ENCODE measurements at places on chromosomes 2 and 18.

DNA sequence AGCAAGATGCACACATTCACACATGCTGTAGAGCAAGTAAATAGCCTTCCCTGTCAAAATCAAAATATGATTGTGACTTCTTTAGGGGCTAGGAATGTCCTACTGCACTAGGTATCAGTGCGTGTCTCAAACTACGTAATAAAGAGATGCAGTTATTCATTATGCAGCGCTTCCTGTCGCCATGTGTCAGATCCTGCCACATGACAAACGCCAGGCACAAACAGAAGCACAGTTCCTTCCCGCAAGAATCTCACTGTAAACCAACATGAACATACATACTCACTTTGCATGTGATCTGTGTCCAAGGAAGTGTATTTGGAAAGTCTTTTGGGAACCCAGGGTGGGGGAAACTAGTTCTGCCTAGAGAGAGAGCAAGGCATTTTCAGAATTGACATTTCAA is 599.9 kb downstream of the RNF144A start:
- DNase-seq = no peak

DNA sequence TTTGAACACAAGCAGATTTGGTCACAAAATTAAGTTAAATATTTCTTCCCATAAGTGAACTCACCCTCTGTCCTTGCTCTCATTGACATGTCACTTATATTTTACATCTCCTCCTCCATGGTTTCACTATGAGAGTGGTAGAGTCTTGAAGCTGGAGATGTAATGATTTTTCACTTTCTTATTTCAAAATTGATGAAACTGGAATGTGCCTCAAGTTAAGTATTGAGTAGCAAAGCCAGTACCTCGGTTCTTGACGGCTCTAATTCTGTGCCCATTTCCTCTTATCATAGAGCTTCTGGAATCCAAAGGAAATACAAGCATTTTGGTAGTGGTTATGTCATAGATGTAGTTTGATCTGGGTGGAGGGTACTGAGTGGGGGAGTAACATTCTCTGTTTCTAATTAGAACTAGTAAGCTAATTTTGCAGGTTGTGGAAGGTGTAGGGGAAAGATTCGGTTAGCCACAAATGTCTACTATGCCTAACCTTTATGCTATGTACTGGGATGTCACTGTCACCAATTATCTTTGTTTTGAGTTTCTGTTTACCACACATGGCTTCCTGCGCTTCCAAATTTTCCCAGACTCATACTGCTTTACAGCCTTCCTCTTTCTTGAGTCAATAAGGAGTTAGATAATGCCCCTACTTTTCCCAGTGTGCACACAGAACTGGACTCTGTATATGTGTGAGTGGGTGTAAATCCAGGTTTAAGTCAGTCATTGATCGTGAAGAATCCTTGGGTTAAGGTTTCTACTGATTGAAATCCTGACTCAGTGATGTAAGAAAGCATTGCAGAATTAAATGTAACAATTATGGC is 96.8 kb downstream of the DIS3L2 start:
- DNase-seq = no peak

DNA sequence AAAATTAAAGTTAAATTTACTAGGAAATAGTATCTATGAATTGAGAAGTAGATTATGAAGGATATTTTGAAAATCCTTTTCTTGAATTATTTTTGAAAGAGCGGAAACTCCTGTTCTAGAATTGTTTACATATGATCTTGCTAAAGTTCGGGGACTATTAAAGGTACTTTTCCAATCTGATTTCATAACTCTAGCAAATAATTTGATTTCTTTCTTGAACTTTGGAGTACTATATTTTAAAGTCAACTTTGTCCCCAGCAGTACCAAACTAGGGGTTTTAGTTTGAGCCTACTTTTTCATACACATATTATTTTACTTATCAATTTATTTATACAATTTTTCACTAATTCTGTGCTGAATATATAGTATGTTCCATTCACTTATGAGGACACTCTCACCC is 364.7 kb downstream of the FSIP2 start:
- DNase-seq = no peak

- DNase-seq = peak; percentile 55
These were observed 918 bp downstream of the EIF5B start for GRCh38 chr2:99338029-99338585.

DNA sequence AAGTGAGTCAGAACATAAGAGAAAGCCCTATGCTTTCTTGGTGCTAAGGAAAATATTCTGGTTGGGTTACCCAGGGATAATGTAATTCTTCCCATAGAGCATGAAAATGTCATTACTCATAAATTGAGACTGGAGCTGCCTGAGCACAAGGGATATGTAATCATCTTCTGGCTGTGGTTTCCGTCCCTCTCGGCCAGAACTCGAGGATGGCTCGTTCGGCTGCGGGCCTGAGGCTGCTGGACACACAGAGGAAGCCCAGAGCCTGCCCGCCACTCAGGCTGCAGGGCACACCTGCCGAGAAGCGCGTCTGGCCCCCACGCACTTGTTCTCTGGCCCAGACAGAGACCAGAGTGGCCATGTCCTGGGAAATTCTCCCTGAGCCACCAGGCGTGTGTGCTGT is 104.9 kb downstream of the ASAP2 start:
- no peak for DNase-seq

- DNase-seq = no peak
These were observed 5.6 kb downstream of the LAMA3 start for GRCh38 chr18:23694637-23695430.

DNA sequence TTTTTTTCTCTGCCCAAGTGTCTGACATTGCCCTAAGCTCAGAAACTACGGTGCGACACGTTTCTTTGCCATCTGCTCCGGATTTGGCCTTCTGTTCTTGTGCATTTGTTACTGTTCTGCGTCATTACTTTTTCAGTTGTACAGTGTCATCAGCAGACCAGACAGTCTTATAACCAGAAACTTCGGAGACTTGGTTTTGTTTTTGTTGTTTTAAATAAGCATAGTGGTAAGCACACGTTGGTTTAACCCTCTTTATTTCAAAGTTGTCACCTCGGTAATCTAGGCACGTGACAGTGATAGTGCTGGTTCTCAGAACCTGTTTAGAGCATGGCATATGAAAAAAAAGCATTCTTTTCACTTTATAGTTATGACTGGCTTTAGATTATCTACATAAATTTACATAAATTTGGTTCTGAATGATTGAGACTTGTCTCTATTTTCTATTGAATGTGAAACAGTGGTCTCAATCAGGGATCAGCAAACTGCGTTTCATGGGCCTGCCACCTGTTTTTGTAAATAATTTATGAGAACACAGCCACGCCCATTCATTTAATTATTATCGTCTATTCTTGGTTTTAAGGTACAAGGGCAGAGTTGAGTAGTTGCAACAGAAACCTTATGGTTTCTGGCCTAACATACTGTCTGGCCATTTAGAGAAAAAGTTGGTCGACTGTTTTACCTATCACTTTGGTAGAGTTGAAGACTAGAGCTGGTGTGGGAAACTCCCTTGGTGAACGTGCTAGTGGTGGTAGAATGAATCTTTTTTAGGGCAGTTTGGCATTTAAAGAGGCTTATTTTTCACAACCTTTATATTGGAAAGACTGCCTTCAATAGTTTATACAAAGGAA is 106.5 kb downstream of the ZNF532 start:
- DNase-seq = no peak

- no peak for DNase-seq
These were observed 77.3 kb downstream of the QPCT start for GRCh38 chr2:37421686-37422085.

DNA sequence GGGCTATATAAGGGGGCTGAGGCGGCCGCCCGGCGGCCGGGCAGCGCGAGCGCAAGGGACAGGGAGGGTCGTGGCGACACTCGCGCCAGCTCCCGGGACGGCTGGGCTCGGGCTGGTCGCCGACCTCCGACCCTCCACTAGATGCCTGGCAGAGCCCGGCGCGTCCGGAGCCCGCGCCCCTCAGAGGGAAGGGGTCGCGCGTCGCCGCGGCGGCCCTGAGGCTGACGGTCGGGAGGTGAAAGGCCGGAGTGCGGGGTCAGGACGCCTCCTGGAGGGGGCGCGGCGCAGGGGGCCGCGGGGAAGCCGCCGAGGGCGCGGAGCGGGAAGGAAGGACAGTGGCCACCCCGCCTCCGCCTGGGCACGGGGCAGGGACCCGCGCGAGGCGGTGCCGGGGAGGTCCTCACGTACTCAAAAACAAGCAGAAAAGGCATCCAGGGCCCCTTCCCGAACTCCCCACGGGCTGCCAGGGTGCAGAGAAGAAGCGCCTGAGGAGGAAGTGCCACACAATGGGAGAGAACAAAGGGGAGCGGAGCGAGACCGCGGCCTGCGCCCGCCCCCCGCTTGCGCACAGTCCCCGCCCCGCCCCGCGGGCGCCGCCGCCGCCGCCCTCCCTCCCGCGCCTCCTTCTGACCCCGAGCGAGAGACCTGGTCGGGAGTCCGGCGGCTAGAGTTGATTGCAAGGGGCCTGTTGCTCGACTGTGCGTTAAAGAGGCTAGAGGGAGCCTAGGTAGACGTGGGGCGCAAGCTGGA is 776 bp upstream of the KLF7 start:
- DNase-seq = no peak

DNA sequence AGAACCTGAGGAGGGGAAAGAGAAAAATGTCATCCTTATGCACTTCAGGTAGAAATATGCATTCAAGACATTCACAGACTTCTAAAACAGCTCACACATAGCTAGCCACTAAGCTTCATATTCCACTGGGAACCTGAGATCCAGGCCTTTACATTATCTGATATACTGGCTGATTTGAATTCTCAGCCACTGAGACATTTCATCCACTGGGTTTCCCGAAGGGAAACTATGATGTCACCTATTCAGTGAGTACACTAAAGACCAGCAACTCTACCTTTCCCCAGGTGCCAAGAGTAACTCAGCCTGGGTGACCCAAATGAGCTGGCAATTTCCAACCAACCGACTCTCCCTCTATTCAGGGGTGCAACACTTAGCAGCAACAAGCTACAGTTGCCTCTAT is 21.7 kb upstream of the SP100 start:
- DNase-seq = no peak

DNA sequence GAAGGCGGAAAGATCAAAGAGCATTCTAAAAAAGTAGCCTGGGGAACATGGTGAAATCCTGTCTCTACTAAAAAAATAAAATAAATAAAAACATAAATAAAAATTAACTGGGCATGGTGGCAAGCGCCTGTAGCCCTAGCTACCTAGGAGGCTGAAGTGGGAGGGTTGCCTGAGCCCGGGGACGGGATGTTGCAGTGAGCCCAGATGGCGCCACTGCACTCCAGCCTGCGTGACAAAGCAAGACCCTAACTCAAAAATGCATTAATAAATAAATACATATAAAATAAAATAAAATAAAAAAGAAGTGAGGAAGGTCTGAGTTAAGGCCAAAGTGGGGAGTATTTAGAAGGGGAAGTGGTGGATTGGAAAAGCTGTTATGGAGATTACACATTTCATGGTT is 1.3 kb upstream of the PSMD14 start:
- no peak for DNase-seq

DNA sequence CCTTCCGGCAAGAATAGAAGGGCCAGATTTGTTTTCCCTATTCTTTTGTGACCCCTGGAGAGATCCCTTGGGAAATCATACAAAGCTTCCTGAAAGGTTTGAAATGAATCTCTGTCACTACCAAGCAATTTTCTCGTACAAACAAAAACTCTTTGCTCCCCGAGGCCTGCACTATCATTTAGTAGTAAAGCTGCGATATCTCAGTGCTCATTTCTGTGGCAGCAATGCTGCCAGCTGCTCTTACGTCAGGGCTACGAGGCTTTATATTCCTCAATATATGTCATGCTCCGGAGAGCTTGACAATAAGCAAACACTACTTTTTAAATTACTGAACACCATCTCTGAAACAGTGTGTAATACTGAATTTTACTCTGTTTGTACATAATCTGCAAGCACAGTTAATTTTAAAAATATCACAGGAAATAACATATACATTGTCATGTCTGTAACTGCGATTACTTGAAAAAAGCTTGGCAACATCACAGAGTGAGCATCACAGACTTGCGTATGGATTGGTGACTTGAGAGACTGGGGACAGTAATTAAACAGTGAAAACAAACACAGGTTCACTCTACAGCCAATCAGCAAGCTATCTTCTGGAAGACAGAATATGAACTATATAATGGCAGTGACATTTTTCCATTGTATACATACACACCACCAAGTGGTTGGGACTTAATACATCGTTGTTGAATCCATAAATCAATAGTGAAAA is 403.3 kb upstream of the NETO1 start:
- no peak for DNase-seq

GRCh38 chr2:25808006-25808383 is 70.3 kb downstream of the ASXL2 start:
- no peak for DNase-seq

- no peak for DNase-seq
These were observed 139.2 kb upstream of the VRK2 start for GRCh38 chr2:57907411-57907810.

- no peak for DNase-seq
These were observed 38.1 kb downstream of the SLC39A10 start for GRCh38 chr2:195695002-195695631.

DNA sequence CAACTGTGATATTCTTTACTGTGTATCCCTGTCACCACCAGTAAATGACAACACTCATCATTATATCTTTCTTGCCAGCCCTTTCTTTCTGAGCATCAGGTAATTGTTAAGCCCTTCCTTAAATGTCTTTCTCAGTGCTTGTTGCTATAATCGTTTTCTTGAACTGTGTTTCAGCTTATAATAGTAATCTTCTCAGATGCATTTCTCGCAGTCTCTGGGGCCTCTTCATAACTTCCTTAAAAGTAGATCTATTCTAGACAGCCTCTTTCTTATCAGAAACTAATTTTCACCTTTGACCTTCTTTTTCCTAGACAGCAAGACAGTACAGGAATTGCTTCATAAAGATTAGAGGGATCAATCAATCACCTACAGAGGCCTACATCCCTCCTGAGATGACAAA is 648.1 kb downstream of the CPS1 start:
- no peak for DNase-seq

DNA sequence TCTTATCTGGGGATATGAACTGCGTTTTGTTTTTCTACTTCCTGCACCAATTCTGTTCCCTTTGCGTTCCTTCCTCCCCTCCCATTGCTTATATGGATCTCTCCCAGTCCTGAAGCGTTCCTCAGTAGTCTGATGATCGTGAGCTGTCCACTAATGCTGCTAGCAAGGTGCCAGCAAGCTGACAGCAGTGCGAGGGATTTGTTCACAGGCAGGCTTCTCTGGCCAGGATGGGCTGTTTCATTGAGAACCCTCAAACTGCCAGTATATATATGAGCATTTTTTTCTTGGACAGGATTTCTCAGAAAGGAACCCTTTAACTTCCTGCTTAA is 40.1 kb downstream of the GTF3C3 start:
- DNase-seq = no peak

Data from hematopoietic multipotent progenitor cell treated with erythropoietin and hydrocortisone succinate and interleukin-3 and kit ligand, for 17 days (in vitro differentiated cells).